Stimulated activated CD8-positive, alpha-beta memory T cell treated with anti-CD3 and anti-CD28 coated beads, Interleukin-15, amount 100 ng/mL, for 4 hours (primary cell): ENCODE measurements at places on chromosomes 3 and 15.

DNA sequence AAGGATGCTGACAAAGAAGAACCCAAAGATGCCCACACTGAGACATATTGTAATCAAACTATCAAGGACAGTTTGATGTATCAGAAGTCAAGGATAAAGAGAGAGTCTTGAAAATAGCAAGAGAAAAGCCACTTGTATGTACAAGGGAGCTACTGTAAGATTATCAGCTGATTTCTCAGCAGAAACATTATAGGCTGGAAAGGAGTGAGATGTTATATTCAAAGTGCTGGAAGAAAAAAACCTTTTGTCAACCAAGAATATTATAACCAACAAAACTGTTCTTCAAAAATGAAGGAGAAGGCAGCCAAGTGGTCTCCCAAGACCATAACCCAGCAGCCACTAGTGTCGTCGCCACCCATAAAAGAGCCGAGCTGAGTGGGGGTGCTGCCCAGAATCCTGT is 93.2 kb downstream of the KLF13 start:
- DNase-seq = no peak

DNA sequence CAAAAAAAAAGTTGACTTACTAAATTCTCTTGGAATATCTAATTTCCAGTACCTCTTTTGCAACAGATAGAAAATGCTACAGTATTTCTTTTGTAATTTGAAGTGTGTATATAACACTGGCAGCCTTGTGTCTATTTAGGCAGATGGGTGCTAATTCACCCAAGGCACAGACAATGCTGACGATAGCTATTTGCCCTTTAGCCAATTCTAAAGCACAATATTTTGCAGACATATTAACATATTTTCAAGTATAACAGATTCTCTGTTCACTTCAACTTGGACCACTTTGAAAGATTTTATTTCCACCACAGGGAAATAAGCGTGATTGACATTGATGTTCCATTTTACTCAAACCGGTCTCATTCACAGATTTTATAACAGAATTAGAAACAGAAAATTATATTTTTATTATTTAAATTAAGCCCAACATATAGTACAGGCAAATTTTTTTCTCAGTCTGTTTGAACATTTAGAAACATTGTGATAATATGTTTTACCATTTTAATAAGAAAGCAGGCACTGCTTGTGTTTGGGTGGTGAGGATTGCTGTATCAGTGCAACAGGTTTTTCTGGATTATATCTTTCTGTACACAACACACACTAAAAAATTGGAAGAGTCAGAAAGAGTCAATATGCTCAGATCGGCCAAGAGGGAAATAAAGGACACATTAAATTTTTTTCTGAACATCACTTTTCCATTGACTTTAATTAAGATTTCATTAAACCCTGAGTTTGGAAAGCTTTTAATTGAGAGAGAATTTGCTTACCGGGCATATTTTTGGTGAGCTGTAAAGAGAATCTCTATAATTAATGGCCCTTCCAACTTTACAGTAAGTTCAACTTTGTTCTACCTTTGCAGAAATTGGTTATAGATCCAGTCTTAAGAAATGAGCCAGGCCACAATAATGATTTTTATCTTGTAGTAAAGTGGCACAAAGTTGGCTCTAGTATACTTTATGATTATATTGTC is 327.3 kb upstream of the NR2F2 start:
- no peak for DNase-seq

DNA sequence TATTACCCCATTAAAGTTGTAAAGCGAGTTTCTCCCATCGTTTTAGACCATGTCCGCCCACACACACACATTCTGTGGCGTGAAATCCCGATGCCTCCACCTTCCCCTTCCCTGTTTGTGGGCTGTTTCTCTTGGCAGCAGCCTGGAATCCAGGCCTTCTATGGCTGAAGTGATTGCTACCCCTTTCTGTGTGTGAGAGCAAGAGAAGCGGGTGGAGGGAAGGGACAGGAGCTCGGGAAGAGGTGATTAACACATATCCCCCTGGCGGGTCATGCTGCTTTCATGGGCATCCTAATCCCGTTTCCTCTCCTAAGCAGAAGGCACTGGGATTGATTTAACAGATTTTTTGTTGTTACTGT is 283.8 kb upstream of the RGMA start:
- DNase-seq = no peak

- DNase-seq = no peak
These were observed 3.3 kb upstream of the ITPKA start for GRCh38 chr15:41490355-41490754.

DNA sequence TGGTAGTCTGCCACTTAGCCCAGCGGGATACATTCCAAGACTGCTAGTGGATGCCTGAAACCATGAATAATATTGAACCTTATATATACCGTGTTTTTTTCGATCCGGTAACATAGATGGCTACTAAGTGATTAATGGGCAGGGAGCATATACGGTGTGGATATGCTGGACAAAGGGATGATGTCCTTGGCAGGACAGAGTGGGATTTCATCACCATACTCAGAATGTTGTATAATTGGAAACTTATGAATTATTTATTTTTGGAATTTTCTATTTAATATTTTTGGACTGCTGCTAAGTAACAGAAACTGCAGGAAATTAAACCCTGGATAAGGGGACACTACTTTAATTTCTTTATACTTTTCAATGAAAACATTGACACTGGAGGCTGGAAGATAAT is 53.2 kb downstream of the ASTE1 start:
- DNase-seq = no peak
